Stimulated activated CD8-positive, alpha-beta memory T cell treated with anti-CD3 and anti-CD28 coated beads, Interleukin-15, amount 100 ng/mL, for 4 hours (primary cell): ENCODE measurements at places on chromosomes 2 and 18.

DNA sequence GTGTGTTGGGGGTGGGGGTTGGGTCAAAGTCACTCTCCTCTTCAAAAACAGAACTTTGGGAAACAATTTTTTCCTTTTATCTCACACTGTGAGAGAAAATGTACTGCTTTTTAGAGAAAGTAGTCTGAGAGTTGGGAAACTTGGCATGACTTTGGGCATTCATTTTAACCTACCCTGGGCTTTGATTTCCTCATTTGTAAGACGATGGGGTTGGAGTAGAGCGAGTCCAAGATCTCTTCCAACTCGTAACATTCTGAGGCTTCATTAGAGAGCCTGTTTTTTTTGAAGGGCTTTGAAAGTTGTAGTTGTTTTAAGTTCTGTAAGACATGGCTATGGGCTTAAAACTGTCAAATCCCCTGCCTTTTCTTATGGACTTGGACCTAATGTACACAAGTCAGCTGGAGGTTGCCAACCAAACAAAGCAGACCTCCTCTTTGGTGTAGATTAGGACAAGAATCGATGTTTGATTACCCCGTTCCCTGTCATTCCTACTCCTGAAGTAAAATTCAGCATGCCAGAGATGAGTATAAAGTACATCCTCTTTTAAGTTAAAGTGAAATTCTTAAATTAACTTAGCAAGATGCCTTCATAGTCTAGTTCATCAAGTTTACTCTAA, 8.4 kb downstream of the PHLPP1 start:
- DNase-seq: no peak

- no peak for DNase-seq
Measured at GRCh38 chr2:115165529-115166109, 723.2 kb downstream of the DPP10 start.

- DNase-seq: no peak
Measured at GRCh38 chr2:163200741-163201140, 362.2 kb upstream of the KCNH7 start.

DNA sequence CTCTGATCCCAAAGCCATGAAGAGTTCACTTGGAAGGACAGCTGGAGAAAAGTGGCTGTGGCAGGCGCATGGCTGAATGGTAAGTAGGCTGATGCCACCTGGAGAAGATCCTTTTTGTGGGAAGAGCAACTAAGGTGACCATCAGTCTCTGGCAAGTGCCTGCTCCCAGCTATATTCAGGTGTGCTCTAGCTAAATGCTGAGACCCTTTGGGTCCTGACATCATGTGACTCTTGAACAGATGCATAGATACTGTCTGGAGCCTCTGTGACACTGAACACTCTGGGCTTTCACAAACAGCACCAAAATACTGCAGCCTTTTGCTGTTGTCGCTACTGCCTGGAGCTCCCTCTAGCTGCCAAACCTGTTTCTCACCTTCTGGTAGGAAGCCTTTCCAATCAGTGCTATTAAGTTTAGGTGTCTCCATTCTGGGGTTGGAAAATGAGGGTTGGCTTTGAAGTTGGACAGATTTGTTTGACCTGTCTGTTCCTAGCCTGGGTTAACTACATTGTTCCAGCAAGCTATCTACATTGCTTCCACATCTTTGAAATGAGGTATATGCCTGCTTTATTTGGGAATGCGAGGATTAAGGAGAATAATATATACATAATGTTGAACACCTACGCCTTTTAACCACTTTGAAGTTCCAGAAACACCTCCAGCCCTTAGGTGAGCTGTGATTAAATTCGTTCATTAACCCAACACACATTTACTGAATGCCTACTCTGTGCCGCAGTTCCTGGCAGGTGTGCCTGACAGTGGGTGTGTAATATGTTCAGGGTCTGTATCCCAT, 3.1 kb downstream of the EGR4 start:
- no peak for DNase-seq

DNA sequence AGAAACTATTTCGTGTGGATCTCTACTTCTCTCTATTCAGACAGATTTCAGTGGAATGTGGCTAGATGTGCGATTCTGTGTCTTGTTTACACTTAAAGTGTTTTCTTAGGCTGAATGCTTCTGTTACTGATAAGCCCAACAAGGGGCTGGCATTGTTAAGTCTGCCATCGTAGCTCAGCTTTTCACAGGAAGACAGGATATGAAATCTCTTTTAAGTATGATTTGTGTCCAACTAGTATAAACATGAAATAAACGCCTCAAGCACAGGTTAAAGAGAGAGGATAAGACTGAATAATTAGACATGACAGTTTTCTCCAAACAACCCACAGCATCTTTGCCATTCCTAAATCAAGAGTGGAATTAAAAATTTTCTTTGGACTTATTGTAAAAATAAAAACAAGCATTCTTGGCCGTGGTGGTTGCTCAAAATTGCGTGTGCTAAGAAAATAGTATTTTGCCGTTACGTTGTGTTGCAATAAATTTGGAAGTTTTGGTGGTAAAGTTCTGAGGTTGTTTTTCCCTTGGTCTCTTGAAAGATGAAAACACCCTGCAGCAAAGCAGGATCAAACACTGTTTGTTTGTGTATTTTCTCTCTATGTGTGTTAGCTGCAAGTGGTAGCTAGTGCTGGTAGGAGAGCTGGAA, 1.0 kb downstream of the VIT start:
- DNase-seq: no peak

DNA sequence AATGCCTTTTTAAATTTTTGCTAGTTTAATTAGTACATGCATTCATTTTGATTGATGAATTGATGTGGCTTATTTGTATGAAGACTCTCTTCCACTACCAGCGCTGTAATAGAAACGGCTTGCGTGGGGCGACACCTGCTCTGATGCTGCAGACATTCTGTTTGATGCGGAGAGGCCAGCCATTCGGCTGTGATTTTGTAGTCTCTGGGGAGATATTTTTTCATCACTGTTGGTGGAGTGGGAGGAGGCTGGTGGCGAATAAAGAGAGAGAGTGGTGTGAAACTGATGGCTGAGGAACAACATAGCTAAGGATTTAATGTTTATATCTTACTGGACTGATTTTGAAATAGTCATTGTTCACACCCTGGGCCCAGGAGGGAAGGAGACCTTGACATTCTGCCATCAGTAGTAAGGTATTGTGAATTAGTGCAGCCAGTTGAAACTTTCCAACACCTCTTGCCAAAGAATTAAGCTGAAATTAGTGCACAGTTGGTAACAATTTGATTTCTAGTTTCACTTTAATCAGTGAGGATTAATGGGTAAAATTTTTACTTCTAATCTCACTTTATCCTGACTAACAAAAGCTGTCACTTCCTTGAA, 224.1 kb downstream of the MTX2 start:
- DNase-seq: no peak

GRCh38 chr18:31041271-31042083, 1.1 kb downstream of the DSC3 start:
- DNase-seq: no peak

DNA sequence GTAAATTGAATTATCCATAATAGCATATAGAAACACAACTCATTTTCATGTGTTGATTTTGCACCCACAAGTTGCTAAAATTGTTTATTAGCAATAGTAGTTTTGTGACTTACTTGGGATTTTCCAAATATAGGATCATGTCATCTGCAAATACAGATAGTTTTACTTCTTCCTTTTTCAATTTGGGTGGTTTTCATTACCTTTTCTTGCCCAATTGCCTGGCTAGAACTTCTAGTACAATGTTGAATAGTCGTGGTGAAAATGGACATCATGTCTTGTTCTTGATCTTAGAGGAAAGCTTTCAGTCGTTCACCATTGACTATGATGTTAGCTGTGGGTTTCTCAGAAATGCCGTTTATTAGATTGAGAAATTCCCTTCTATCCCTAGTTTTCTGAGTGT, 60.2 kb upstream of the TCF7L1 start:
- no peak for DNase-seq

GRCh38 chr2:127182626-127183458, 37.3 kb downstream of the CYP27C1 start:
- DNase-seq: no peak

DNA sequence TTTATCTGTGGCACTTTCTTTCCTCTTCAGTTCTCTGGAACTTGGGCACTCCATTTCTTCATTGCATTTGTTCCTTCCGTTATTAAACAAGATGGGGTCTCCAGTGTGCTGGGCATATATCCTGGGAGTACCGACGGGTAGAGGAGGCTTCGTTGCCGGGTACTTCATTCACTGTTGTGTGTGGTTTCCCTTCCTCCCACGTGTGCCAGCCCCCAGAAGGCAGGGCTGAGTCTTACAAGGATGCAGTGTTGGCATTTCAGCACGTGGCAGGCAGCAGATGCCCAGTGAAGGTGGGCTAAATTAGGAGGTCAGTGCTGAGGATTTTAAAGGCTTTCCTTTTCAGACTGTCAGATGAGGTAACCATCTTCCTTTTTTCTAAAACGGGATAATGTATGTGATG, 58.6 kb downstream of the MGAT5 start:
- no peak for DNase-seq

DNA sequence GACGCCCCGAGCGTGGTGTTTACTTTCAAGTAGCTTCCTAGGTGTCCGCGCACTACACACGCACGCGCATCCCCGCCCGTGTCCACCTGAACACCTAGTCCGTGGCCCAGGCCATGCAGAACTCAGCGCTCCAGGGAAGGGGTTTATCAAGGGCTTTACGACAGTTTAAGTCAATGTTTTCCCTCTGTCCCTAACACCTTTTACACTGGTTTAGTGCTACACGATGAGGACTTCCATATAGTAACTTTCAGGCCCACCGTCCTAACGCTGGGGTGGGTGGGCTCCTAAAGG, 1.4 kb upstream of the BCL2 start:
- no peak for DNase-seq

DNA sequence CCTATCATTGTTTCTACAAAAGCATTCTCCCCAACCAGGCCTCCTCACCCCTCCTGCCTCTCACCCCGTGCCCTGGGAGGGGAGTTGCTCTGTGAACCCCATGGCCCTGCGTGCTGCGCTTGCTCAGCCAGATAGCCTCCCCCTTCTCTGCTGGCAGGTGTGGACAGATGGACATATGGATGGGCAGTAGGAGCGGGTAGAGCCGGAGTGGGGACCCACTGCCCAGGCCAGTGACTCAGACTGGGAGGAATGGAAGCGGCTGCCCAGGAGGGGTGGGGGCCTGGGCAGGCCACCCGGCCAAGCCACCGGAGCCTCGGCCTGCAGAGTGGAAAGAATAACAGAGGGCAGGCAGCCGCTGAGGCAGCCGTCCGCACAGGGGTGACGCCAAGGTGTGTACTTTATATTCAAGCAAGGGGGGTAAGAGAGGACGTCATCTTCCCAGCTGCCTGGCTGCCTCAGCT, 8.7 kb downstream of the CYP26B1 start:
- DNase-seq: no peak

DNA sequence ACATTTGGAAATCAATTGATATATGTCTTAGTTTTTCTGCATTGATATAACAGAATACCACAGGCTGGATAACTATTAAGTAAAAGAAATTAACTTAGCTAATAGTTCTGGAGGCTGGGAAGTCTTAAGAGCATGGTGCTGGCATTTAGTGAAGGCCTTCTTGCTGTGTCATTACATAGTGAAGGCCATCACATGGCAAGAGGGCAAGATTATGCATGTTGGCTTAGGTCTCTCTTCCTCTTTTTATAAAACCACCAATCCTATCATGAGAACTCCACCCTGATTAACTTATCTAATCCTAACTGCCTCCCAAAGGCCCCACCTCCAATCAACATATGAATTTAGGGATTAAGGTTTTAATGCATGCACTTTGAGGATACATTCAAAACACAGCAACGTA, 225.5 kb upstream of the VRK2 start:
- no peak for DNase-seq

- DNase-seq: no peak
Measured at GRCh38 chr18:44803019-44803650, 122.4 kb downstream of the SETBP1 start.

DNA sequence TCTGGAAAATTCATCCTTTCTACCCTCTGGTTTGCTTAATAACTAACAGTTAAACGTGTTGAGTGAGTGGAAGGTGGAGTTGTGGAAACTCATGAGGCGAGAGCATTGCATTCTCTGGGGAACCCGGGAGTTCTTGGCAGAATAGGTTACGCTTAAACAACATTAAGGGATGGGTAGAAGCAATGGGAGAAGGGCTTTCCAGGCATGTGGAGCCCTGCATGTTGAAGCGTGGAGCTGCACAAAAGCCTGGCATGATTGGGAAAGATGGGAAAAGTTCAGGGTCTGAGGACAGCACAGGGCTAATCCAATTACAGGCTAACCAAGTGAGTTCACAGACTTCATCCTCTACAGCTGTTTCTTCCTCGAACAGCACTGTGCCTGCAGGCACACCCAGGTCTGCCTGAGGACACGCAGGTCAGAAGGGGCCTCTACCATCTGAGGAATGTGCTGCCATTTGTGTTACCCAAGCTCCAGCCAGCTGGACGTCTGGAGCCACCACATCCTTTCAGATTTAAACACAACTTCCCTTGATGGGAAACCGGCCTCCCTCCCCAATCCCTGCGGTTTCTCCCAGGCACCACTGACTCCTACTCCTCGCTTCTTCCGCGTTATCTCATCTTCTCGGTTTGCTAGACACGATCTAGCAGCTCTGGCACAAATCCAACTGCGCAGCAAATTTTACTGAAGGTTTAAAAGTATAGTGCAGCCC, 164.2 kb downstream of the ANTXR1 start:
- no peak for DNase-seq

DNA sequence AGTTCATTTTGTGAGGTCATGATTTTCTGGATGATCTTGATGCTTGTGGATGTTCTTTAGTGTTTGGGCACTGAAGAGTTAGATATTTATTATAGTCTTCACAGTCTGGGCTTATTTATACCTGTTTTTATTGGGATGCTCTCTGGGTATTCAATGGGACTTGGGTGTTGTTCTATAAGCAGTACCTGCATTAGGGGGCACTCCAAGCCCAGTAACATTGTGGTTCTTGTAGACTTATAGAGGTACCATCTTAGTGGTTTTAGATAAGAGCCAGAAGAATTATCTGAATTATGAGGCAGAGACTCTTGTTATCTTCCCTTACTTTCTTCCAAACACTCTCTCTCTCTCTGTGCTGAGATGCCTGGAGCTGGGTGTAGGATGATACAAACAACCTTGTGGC, 470.0 kb downstream of the PIK3C3 start:
- DNase-seq: no peak

DNA sequence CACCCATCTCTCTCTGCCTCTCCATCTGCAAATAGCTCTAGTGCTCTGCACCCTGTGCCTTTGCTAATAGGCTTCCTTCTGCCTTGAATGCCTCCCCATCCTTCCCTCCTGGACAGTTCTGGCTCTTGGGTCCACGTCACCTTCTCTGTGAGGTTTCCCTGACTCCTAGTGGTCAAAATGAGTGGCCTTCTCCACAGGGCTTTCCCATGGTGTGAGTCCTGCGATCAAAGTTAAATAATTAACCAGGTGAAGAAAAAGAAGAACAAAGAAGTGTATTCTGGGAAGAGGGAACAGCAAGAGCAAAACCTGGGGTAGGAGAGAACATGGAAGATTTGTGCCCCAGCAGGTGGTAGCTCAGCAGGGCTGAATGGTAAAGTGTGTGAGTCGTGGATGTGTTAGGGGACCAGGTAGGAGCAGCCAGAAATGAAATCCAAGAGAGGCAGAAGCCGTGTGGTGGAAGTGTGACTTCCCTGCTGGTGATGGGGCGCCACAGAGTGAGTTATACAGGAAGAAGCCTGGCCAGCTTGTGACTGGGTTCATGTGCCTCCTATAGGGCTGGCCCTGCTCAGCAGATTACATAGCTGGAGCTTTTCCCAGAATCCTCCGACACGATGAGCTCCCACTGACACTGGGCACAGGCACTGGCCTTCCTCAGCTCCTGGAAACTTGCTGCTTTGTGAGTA, 93.8 kb upstream of the LDAH start:
- no peak for DNase-seq

GRCh38 chr2:69185807-69186206, 172.8 kb downstream of the ANTXR1 start:
- DNase-seq: no peak

GRCh38 chr2:191171708-191172355, 21.0 kb upstream of the STAT4 start:
- no peak for DNase-seq

GRCh38 chr2:20596193-20596972, 54.5 kb downstream of the HS1BP3 start:
- DNase-seq: no peak
